ENCODE measurements at places on chromosomes 2 and 18.
A peak's percentile ranks its signal among the peaks of the same experiment; 100 is the strongest.

- no peak overlapping the region for H3K4me3 ChIP-seq
- H3K27me3 ChIP-seq, result peaks cover 3% of the 10 kb centered on the region
- DNase-seq, result no peak
- no peaks in the 10 kb centered on the region for H3K4me1 ChIP-seq
Observed at GRCh38 chr2:51093016-51093415, 61.1 kb upstream of the NRXN1 start.

DNA sequence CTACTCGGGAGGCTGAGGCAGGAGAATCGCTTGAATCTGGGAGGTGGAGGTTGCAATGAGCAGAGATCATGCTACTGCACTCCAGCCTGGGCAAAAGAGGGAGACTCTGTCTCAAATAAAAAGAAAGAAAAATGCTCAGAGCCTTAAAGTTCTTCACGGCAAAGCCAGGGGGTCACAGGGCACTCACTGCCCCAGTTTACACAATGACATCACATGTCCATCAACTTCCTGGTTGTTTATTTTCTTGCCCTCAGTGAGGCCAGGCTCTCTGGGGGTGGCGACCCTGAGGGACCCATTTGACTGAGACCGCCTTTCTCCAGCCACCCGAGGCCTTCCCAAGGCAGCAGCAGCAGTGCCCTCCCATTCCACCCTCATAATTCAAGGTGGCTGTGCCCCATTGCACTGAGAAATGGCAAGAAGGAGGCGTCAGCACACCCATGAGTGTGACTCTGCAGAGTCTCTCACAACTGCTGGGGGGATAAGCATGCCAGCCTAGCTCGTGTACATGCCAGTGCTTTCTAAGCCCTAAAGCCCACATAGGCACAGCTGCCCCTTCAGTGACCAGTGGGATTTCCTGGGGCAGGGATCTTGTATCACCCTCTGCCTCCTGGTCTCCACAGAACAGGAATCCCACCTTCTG, 50.0 kb downstream of the SFXN5 start:
- H3K27ac ChIP-seq, result peak overlapping the region; percentile 55
- peak; percentile 43 for DNase-seq
- H3K4me1 ChIP-seq, result peaks cover 45% of the 10 kb centered on the region

DNA sequence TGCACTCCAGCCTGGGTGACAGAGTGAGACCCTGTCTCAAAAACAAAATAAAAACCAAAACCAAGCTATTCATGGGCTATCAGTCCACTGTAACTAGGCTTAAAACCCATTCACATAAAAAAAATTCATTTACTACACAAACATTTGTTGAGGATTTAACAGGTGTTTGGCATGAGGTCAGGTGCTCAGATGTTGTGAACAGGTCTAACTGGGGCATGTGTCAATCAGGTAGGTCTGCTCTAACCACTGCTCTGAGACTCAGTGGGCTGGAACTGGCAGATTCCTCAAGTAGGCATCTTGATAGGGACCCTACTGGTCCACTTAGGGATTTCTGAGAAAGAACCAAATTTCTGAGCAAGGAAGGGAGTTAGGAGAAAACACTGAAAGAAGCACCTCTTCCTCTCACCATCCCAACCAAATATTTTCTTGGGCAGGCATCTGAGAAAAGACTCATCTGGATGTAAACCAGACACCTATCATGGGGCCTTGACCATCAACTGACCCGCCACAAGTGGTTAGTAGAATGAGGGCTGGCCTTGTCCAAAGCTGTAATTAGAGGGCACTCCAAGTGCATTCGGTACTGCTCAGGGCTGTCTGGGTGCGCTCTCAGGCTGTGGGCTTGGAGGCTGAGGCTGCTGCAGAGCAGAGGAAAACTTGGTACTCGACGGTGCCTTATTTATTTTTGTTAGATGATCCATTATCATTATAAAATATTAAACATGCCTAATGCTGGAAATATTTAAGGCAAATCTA, 33.9 kb downstream of the WIPF1 start:
- no peak overlapping the region for H3K4me3 ChIP-seq
- DNase-seq, result no peak
- peaks cover 29% of the 10 kb centered on the region for H3K36me3 ChIP-seq
- H3K27me3 ChIP-seq, result peaks cover 2% of the 10 kb centered on the region
- H3K27ac ChIP-seq, result no peak overlapping the region
- peaks cover 4% of the 10 kb centered on the region for H3K4me1 ChIP-seq

DNA sequence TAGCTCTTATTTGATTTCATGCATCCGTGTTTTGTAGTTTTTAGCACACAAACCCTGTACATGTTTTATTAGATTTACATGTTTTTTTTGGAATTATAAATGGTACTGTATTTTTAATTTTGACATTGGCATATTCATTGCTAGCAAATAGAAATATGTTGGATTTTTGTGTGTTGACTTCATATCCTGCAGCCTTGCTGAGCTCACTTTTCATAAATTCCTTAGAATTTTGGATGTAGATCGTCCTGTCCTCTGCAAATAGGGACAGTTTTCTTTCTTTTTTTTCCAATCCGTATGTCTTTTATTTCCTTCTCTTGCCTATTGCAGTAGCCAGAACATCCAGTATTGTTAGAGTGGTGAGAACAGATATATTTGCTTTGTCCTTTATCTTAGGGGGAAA, 46.7 kb upstream of the GPR17 start:
- no peak overlapping the region for H3K27ac ChIP-seq
- peaks cover 23% of the 10 kb centered on the region for H3K27me3 ChIP-seq
- DNase-seq, result no peak
- H3K4me3 ChIP-seq, result no peak overlapping the region
- no peaks in the 10 kb centered on the region for H3K36me3 ChIP-seq

DNA sequence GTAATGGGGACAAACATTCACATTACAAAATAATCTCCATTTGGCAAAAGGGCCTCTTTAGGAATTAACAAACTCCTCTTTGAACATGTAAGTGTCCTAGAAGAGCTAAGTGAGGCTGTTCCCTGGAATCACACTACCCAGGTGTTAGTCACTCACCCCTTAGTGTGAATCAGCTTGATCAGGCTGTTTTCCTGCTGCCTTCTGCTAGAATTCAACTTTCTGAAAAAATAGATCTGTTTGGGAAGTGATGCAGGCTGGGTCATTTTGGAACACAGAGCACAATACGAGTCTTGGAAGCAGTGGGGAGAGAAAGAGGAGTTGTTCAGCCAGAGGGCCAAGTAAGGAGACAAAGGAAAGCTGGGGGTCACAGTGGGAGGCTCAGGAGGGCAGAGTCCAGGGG, 40.0 kb downstream of the TTC32 start:
- H3K4me1 ChIP-seq, result peaks cover 55% of the 10 kb centered on the region
- H3K36me3 ChIP-seq, result no peaks in the 10 kb centered on the region

- H3K36me3 ChIP-seq, result no peaks in the 10 kb centered on the region
- no peak overlapping the region for H3K27ac ChIP-seq
- H3K27me3 ChIP-seq, result peaks cover 4% of the 10 kb centered on the region
- H3K4me1 ChIP-seq, result no peaks in the 10 kb centered on the region
Observed at GRCh38 chr2:137705296-137705695, 259.0 kb upstream of the HNMT start.

- no peak for DNase-seq
- H3K4me1 ChIP-seq, result no peaks in the 10 kb centered on the region
- no peak overlapping the region for H3K27ac ChIP-seq
- H3K4me3 ChIP-seq, result no peak overlapping the region
- H3K27me3 ChIP-seq, result no peaks in the 10 kb centered on the region
- no peaks in the 10 kb centered on the region for H3K36me3 ChIP-seq
Observed at GRCh38 chr2:229059331-229060033, 211.6 kb downstream of the PID1 start.

DNA sequence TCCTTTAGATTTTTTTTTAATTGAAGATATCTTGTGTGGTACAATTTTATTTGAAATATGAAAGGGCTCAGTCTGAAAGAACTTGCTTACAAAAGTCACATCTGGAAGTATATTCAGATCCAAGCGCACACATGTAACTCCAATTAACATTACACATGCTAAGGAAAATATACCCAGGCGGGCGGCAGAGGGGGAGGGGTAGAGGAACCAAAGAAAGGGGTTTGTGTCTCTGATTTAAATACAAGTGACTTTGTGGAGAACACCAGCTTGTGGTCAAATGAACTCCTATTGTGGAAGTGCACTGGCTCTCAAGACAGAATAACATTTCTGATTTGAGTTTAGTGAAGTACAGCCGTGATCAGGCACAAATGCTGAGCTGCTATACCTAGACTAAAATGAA, 280.2 kb upstream of the SOX11 start:
- H3K4me3 ChIP-seq, result no peak overlapping the region
- no peaks in the 10 kb centered on the region for H3K27me3 ChIP-seq
- H3K36me3 ChIP-seq, result no peaks in the 10 kb centered on the region
- H3K4me1 ChIP-seq, result peaks cover 17% of the 10 kb centered on the region
- H3K27ac ChIP-seq, result no peak overlapping the region
- DNase-seq, result no peak

- no peak for DNase-seq
- no peaks in the 10 kb centered on the region for H3K27me3 ChIP-seq
- peaks cover 7% of the 10 kb centered on the region for H3K36me3 ChIP-seq
Observed at GRCh38 chr2:182014284-182014683, 28.6 kb downstream of the PPP1R1C start.

DNA sequence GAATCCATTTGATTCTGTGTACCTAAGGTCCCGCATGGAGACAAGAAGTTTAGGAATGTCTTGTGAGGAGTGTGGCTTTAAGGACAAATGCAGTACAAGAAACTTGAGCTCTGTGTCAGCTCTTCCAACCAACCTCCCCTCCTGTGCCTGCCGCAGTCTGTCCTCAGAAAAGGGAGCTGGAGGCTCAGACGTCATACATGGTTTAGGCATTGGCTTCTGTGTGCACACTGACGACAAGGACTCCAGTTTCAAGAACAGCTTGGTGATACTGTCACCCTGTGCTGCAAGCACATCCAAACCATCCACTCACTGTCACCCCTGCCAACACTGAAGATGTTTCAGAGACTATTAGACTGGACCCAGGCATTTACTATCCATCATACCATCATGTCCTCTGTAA, 470.4 kb downstream of the IRS1 start:
- H3K4me3 ChIP-seq, result no peak overlapping the region
- no peaks in the 10 kb centered on the region for H3K27me3 ChIP-seq
- H3K4me1 ChIP-seq, result peaks cover 10% of the 10 kb centered on the region
- no peak overlapping the region for H3K27ac ChIP-seq
- DNase-seq, result no peak

- DNase-seq, result no peak
- peaks cover 11% of the 10 kb centered on the region for H3K27me3 ChIP-seq
- no peak overlapping the region for H3K27ac ChIP-seq
- no peaks in the 10 kb centered on the region for H3K36me3 ChIP-seq
- no peak overlapping the region for H3K4me3 ChIP-seq
- H3K4me1 ChIP-seq, result no peaks in the 10 kb centered on the region
Observed at GRCh38 chr2:60047944-60048525, 505.4 kb downstream of the BCL11A start.

- no peak for DNase-seq
- no peaks in the 10 kb centered on the region for H3K4me1 ChIP-seq
- H3K27ac ChIP-seq, result peak overlapping the region; percentile 74
- no peaks in the 10 kb centered on the region for H3K27me3 ChIP-seq
- H3K4me3 ChIP-seq, result no peak overlapping the region
Observed at GRCh38 chr2:135783439-135783838, 41.8 kb downstream of the UBXN4 start.

DNA sequence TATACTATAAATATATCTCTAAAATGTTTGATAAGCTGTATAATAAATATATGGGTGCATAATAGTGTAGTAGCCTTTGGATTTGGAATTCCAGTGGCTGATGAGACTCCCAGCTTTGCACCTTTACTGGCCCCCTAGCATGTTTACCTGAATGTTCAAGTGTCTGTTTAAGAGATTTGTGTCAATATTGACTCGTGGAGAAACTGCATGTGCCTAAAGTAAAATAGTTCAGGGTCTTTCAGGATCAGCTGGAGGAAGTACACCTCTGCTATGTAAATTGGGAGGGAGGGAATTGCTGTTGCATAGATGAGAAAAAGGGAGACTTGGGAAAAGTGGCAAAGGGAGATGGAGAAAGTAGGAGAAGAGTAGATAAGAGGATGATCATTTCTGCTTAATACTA, 23.9 kb downstream of the ME2 start:
- H3K4me3 ChIP-seq, result no peak overlapping the region
- H3K36me3 ChIP-seq, result peaks cover 79% of the 10 kb centered on the region
- H3K4me1 ChIP-seq, result no peaks in the 10 kb centered on the region
- H3K27ac ChIP-seq, result no peak overlapping the region
- no peak for DNase-seq
- peaks cover 3% of the 10 kb centered on the region for H3K27me3 ChIP-seq

DNA sequence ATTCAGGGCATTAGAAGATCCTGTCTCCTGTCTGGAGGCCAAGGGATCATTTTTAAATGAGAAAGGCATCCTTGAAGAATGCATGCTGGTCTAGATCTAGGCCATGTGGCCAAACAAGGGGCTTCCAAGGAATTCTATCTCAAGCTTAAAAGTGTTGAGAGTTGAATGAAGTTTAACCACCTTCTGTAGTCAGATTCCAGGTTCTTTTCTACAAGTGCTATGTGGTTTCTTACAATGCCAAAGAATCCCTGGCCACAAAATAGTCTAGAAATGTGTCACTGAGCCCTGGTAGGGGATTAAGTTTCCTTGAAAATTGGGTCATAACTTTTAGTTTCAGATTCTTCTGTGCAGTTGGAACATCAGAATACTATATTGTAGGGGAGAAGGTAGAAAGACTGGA, 640.7 kb upstream of the ACVR2A start:
- H3K27me3 ChIP-seq, result no peaks in the 10 kb centered on the region
- H3K4me1 ChIP-seq, result peaks cover 15% of the 10 kb centered on the region
- H3K36me3 ChIP-seq, result peaks cover 12% of the 10 kb centered on the region

DNA sequence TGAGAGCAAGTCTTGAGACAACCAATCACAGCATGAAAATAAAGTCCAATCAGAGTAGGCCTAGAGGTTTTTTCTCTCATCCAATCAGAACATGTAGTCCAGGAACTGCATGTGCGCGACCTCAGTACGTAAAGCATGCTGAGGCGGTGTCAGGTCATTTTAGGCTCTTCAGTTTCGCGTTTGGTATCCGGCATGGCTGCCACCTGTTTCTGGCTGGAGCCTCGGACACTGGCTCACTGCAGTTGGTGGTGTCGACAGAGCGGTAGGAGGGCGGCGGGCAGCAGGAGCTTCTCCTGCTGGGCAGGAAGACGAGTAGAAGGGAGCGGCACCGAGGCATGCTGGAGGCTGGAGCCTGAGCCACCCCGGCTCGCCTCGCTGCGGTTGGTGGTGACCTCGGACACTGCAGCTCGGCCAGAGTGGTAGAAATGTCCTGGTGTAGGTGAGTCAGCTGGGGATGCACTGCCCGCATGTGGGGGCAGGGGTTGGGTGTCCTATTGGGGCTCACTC, 15.8 kb downstream of the CCDC74A start:
- H3K4me1 ChIP-seq, result no peaks in the 10 kb centered on the region
- H3K27me3 ChIP-seq, result peaks cover 64% of the 10 kb centered on the region
- DNase-seq, result no peak
- H3K27ac ChIP-seq, result no peak overlapping the region

GRCh38 chr18:36929601-36930000, 100.7 kb downstream of the KIAA1328 start:
- H3K4me3 ChIP-seq, result no peak overlapping the region
- peaks cover 14% of the 10 kb centered on the region for H3K36me3 ChIP-seq
- DNase-seq, result no peak
- no peak overlapping the region for H3K27ac ChIP-seq
- no peaks in the 10 kb centered on the region for H3K27me3 ChIP-seq

GRCh38 chr2:171180229-171180930, 19.7 kb upstream of the TLK1 start:
- H3K36me3 ChIP-seq, result no peaks in the 10 kb centered on the region
- no peak overlapping the region for H3K27ac ChIP-seq
- H3K4me1 ChIP-seq, result peaks cover 13% of the 10 kb centered on the region
- H3K4me3 ChIP-seq, result no peak overlapping the region

- no peaks in the 10 kb centered on the region for H3K36me3 ChIP-seq
- H3K4me1 ChIP-seq, result peaks cover 5% of the 10 kb centered on the region
- H3K4me3 ChIP-seq, result no peak overlapping the region
- no peak for DNase-seq
- H3K27ac ChIP-seq, result no peak overlapping the region
Observed at GRCh38 chr2:4020153-4020552, 316.8 kb downstream of the DCDC2C start.

Data from nephron progenitor cell (in vitro differentiated cells).